ENCODE measurements at places on chromosomes 6 and 20.

DNA sequence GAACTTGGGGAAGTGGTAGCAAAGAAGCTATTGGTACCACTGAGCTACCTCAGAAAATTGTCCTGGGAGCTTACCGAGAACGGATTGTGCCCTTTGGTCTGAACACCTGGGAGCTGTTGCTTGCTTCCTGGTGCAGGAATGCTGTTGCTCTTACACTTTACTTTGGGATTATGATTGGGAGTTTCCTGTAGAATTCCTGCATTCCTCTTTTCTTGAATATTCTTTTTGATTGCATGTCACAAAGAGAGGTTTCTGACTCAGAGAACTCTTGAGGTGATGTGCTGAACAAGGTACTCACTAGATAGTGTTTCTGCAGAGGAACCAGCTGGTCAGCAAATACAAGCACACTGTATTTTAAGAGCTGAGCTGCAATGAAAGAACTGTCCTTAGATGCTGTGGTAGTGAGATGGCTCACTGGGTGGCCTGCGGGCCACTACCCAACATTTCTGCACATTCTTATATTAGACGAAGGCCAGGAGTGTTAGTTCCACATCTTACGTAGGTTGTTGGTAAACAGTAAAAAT lies 35.0 kb downstream of the LRRC1 start:
- DNase-seq = no peak

DNA sequence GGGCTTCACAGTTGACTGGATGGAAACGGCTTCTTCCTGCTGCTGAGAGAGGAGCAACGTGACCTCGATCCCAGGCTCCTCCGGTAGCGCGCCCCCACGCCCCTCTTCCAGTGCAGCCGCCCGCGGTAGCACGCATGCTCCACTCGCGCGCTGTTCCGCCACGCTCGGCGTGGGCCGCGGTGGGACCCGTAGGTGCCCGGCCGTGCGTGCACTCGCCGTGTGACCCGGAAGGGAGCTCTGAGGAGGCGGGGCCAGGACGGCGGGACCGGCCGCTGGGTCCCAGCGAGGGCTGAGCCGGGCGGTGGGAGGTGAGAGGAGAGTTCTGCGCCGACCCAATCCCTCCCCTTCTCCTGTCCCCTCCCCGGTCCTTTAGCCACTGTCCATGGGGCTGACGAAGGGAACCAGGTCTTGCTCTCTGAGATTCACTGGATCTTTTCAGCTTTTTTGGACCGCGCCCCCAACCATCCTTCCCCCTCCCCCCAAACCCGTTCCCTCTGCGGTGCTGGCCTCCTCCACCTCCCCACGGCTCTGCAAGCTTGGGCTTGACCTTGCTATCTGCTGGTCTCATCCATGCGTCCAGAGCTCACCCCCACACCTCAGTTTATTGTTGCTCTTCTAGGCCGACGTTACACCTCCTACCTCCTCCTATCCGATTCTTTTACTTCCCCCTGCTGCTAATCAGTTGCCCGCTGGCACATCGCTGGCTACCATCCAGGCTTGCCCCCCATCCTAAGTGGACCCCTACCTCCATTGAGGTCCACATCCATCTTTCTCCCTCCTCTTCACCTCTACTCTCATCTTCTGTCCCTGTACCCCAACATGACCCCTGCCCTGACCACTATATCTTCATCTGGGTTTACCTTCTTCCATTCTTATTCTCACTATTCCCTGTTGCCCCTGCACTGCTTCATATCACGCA lies at the start of gene CUL9:
CUL9 (plus strand) TSS at position 255 of the 919 bp plus-strand sequence. CDS start 2,115 bp downstream, outside the sequence.
- DNase-seq = peak; percentile 55

GRCh38 chr20:34710568-34710839 lies 6.4 kb downstream of the TP53INP2 start:
- DNase-seq = no peak

GRCh38 chr6:29917857-29918256 lies 24.5 kb upstream of the HLA-A start:
- no peak for DNase-seq

DNA sequence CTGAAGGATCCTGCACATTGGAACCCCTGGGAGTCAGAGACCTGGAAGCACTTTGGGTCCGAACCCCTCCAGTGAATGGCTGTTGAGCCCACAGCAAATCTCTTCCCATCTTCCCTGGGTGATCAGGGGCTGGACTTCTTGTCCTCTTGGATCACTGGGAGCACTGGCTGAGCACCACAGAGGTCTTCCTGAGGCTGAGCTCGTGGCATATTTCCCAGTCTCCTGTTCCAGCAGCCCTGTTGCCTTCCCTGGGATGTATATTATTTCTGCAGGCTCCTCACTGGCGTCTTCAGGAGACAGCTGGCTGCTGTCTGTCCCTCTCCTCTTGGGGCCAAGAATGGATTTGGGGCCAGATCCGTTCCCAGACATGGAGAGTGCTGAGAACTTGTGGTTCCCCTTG lies 43.4 kb downstream of the PTK7 start:
- no peak for DNase-seq

GRCh38 chr6:157092736-157093135 lies 230.6 kb downstream of the TMEM242 start:
- no peak for DNase-seq

DNA sequence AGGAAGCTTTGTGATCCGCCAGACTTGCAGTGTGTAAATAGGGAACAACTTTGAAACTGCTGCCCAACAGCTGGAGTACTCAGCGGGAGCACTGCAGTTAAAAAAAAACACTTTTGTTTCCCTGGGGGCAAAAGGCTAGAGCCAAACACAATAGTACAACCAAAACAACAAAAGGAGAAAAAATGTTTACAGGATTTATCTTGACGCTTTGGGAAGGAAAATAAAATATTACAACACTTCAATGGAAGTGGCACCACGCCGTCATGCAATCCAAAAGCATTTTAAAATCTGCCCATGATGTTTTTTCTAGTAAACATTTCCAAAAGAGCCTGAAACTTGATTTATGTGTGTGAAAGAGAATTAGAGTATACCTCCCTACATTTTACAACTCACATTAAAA lies 26.0 kb downstream of the PTPRK start:
- peak; percentile 36 for DNase-seq

GRCh38 chr20:63807654-63808053 lies 23.4 kb downstream of the ZBTB46 start:
- DNase-seq = no peak

GRCh38 chr20:33000802-33001466 lies 3.3 kb downstream of the SUN5 start:
- DNase-seq = no peak

- DNase-seq = no peak
These were observed 264.4 kb downstream of the COL12A1 start for GRCh38 chr6:74941424-74941823.

DNA sequence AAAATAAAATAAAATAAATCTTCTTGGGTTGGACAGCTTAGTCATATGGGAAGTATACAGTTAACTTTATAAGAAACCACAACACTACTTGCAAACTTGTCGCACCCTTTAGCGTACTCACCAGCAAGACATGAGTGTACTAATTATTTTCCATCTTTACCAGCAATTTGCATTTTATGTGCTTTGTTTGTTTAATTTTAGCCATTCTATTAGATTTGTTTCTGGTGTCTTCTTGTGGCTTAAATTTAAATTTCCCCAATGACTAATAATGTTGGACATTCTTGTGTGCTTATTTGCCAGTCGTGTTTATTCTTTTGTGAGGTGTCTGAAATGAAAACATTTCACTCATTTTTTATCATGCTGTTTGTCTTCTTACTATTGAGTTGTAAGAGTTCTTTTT lies 1172.2 kb upstream of the CITED2 start:
- DNase-seq = no peak

DNA sequence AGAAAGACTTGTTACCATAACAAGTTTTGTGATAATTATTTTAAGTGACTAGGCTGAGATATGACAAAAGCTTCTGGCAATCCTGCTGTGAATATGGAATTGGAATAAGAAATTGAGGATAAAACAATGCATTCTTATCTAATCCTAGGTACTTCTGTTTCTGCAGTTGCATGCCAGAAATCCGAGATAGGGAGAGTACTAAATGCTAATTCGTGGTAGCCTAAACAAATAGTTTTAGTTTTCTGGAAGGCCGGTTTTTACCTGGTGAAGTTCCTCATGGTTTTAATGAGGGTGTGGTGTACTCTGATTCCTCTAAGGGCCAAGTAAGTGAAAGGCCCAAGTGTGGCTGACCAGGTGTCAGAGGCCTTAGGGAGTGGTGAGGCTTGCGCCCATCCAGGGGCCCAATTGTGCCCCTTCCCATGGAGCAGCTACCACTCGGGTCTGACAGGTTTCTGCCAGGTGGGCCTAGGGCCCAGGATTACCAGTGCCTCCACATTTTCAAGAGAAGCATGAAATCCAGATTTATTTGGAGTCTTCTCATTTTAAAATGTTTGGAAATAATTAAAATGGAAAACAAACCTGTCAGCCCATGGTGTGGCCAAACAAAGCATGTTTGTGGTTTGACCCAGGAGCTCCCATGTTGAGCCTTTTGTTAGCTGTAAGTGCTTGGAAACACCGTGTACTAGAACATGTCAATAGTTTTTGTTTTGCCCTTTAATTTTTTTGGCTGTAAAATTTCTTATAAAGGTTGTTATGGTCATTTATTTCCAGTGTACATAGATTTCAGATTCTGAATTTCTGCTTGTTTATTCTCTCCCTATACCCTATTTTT lies 6.6 kb downstream of the PLCB4 start:
- DNase-seq = no peak

DNA sequence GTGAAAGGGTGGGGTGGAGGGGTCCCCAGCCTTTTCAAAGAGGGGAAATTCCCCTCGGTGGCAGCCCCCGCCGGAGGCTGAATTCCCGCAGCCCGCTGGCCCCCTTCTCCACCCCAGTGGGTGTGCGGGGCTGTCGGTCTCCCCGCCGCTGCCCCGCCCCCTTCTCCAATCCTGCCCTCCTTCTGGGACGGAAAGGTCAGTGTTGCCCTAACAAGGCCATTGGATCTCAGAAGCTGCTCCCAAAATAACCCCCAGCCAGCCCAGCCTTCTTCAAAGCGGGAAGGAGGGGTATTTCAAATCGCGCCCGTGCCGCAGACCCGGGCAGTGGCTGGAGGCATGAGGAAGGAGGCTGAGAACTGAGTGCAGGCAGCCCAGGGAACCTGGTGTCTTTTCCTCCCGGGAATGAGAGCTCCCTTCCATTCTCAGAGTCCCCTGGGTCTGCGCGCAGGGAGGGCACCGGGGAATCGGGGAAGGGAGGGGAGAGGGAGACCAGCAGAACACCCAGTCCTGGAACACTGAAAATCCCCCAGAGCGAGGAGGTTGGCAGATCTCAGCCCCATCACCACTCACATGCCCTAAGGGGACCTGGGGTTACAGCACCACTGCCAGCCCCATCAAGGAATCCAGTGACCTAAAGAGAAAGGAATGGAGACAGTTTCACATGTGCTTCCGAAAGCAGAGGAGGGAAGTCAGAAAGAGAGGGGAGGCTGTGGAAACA lies at the start of gene JPH2:
JPH2 (minus strand) TSS at position 135 of the 718 bp plus-strand sequence. CDS start 483 bp downstream, outside the sequence.
- DNase-seq = no peak

DNA sequence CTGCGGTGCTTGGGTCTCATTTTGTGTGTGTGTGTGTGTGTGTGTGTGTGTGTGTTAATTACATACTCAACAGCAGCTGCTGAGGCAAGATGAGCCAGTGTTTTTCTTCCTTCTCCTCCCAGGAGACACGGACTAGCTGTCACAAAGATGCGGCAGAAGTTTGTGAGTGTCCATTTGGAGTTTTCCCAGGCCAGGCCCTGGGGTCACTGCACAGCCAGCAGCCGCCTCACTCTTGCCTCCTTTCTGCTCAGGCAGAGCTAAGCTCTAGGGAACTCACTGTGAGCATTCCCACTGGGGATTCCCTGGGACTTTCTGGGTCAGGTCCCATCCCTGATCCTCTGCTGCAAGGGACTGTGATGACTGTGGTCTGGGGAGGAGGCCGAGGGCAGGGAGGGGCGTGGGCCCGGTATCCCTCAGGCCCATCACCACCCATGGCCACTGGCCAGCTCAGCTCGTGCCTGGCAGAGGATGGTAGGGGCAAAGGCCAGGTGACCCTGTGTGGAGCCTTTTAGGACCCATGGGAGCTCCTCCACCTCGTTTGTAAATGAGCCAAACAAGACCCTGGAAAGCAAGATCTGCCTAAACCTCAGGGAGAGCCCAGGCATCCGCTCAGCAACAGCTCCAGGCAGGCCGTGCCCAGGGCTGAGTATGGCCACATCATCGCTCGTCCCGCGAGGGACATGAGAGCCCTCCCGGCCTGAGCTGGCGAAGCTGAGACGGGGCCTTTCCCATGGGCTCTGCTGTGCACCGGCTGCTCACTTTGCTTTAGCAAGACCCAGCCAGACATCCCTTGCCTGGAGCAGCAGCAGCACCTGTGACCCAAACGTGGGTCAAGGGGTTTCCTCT lies 102.0 kb downstream of the PSMB1 start:
- no peak for DNase-seq
